Glutamatergic neuron (in vitro differentiated cells): ENCODE measurements at places on chromosomes 5 and 9.

DNA sequence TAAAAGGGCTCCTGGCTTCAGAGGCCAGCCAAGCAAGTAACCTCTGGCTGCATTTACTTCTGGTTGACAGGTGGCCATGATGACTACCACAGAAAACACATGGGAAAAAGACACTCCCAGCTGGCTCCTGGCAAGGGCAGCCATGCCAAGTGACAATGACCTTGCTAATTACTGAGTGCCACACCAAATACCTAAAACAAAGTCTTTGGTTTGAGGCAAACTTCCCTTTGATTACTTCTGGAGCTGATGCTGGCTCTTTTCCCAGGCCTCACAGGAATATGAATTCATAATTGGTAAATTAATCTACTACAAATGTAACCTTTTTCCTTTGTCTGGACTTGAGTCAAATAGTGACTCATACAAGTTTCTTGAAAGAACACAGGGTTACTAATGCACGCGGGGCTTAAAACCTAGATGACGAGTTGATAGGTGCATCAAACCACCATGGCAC is 61.0 kb downstream of the LPAR1 start:
- DNase-seq, result no peak

- no peak for DNase-seq
Measured at GRCh38 chr5:73607228-73607627, 18.8 kb upstream of the ARHGEF28 start.

DNA sequence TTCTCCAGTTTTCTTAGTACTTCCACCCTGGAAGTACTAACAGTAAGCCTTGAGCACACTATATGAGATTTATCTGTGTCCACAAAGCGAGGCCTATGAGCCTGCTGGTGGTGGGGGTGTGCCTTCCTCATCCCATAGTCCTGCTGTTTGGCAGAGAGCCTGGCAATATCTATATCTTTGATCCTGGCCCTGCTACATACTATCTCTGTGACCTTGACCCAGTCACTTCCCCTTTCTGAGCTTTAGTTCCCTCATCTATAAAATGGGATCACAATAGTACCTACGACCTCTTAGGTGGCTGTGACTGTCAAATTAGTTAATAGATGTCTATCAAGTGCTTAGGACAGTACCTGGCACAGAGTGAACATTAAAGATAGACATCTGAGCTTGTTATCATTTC is 114.6 kb upstream of the SAP30L start:
- DNase-seq, result no peak

DNA sequence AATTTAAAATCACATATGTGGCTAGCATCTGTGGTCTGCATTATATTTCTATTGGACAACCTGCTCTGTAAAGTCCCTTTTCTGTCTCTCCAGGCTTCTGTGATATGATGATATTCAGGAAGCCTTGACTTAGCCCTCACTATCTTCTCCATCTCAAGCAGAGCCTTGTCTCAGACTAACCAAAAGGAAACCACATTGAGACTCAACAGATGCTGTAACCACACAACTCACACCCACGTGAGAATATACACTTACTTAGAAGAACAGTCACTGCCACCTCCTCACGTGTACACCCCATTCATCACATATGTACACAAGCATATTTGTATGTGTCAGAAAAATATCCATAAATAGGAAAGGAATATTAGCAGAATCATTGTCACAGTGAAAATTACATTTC is 33.6 kb downstream of the HTR4 start:
- DNase-seq, result no peak

DNA sequence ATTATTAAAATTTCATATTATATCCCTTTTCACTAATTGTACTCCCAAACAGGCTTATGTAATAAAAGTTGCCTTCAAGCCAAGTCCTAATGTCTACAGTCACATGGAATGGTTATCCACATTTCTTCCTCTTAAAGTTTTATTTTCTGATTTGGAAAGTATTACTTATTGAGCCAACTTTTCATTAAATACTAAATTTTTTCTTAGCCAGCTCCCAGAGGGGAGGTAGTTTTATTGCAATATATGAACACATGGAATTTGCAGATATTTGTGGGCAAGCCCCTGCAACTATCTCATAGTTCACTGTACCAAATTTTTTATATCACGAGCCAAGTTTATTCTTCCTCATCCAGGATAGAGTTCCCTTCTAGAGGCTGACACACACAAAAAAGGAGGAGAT is 332.8 kb upstream of the PTGER4 start:
- DNase-seq, result no peak

DNA sequence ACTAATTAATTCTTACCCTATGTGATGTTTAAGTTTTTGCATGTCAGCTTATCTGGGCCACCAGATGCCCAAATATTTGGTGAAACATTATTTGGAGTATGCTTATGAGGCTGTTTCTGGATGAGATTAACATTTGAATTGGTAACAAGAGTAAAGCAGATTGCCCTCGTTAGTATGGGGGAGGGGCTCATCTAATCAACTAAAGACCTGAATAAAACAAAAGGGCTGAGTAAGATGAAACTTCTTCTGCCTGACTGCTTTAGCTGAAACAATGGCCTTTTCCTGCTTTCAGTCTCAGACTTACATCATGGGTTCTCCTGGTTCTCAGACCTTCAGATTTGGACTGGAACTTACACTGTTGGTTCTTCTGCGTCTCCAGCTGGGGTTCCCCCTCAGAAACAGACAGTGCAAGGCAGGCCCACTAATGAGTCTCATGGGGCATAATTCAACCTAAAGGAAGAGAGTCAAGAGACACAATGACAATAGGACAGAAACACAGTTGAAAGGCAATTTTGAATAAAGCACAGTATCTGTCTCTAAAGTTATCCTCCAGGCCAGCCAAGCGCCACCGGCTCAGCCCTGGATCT is 288.4 kb downstream of the CAAP1 start:
- DNase-seq, result no peak

DNA sequence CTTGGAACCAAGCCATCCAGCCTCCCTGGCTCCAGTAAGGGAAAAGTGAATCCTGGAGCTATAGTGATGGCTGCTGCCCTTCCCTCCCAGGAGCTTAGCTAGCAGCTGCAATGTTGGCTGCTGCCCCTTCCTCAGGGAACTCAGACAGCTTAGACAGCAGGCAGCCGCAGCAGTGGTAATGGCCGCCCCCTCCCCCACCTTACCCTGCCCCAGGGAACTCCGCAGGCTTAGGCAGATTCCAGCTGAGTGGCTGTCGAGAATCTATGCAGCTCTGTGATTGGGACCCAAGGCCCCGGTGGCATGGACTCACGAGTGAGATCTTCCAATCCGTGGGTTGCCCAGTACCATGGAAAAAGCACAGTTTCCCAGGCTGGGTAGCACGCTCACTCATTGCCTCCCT is 378.6 kb downstream of the NNT start:
- peak; percentile 77 for DNase-seq

DNA sequence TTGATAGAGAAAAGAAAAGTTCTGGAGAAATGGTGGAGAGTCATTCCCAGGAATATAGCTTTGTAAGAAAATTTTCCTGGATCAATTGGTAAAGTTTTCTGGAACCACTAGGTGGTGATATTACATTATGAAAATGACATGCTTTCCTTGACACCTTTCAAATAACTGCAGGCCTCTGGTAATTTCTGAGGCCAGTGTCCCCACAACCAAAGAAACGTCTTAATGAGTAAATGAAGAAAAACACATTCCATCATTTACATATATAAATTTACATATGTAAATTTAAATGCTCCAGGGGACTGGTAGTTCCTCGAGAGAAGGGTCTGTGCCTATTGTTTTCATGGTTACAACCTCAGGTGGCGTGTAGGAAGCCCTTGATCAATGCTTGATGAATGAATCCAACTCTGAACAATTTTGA is 17.2 kb upstream of the RGS3 start:
- DNase-seq, result no peak
